ENCODE measurements at places on chromosomes 2 and 18. TPM values are rescaled to one million over a fixed set of nuclear protein-coding genes. Genes with fewer than 3 reads are reported as not detected.

The LOXHD1 gene
- not detected for total RNA-seq

The GPR39 gene
- 0.28 TPM for total RNA-seq

The IL18R1 gene
- 1.5 TPM for total RNA-seq

The TWIST2 gene
- total RNA-seq, result 45.2 TPM

The ELOA2 gene
- total RNA-seq, result not detected

The RTP5 gene
- not detected for total RNA-seq

The PAX8 gene
- total RNA-seq, result 0.14 TPM

The CABYR gene
- total RNA-seq, result 3.6 TPM

The CIB4 gene
- not detected for total RNA-seq

The STPG4 gene
- total RNA-seq, result 0.37 TPM

The NEU4 gene
- total RNA-seq, result not detected

The GAREM1 gene
- 4.1 TPM for total RNA-seq

The TRPM8 gene
- under 0.01 TPM for total RNA-seq

The FAM161A gene
- 1.9 TPM for total RNA-seq

The TMEM247 gene
- not detected for total RNA-seq

The RAX gene
- not detected for total RNA-seq

The IRS1 gene
- 10.7 TPM for total RNA-seq
